Umbilical cord (tissue), 2 donors: ENCODE measurements at places on chromosomes 5 and 9. TPM values are rescaled to one million over a fixed set of nuclear protein-coding genes. Genes with fewer than 3 reads are reported as not detected.

Gene SPINK13
- not detected for total RNA-seq

Gene TAF1L
- 4.3 TPM for total RNA-seq

GRCh38 chr9:128909859-128910258 is 10.9 kb upstream of the PHYHD1 start:
- DNase-seq = no peak

- DNase-seq = no peak
Observed at GRCh38 chr5:88063813-88064212, 204.8 kb downstream of the TMEM161B start.

GRCh38 chr9:112939418-112939817 is 48.7 kb upstream of the SLC46A2 start:
- DNase-seq = no peak

GRCh38 chr9:131279863-131280570 is 3.7 kb upstream of the FAM78A start:
- no peak for DNase-seq
